ENCODE measurements at places on chromosomes 2 and 18.

GRCh38 chr2:31932589-31932988 lies 78.2 kb downstream of the MEMO1 start:
- DNase-seq = no peak

DNA sequence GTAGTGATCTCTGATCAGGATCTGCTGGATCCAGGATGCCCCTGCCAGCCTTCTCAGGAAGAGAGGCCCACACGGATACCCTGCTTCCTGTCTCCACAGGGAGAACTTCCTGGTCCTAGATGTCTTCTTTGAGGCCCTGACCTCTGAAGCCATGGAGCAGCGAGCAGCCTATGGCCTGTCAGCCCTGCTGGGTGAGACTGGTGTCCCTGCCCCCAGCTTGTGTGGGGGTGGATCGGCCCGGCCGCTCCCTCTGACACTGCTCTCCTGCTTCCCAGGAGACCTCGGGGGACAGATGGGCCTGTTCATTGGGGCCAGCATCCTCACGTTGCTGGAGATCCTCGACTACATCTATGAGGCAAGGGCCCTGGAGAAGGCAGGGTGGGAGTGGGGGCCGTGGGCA lies 6.6 kb downstream of the CHPF start:
- DNase-seq = no peak

- no peak for DNase-seq
Measured at GRCh38 chr2:10502803-10503107, 54.6 kb upstream of the ODC1 start.

DNA sequence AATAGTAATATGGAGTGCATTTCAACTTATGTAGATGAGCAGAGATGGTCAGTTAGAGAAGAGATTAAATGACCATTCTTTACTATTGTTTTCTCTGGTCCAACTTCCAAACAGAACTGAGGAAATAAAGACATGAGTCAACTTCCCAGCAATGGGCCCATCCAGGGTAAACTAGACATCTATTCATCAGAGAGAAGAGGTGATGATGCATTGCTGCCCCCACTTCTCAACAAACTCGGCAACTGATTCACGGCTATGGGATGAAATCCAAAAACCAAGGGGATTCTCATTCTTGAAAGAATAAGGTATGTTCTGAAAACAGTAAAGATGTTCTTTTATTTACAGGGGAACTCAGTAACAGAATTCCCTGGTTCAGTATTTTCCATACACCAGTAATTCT lies 190.7 kb downstream of the RDH14 start:
- peak; percentile 54 for DNase-seq

- no peak for DNase-seq
Measured at GRCh38 chr2:42957861-42958301, 165.5 kb upstream of the HAAO start.

DNA sequence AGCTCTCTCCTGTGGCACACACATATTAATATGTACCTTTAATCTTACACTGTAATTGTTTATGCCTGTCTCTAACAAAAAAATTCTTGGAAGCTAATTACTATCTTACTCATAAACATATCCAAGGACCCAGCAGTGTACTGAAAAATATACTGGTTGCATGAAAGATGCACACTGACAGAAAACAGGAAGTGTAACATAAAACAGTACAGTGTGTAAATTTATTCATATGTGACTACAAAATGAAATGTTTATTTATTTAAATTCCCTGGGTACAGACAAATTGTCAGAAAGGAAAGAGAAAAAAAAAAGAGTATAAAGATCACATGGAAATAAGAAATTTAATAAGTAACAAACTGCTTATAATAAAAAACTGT lies 28.5 kb downstream of the TMEM131 start:
- no peak for DNase-seq

GRCh38 chr2:147937744-147938349 lies 82.7 kb downstream of the ORC4 start:
- DNase-seq = no peak

GRCh38 chr2:3254442-3254941 lies 123.1 kb downstream of the EIPR1 start:
- no peak for DNase-seq

GRCh38 chr2:130894326-130894942 lies 57.7 kb downstream of the ARHGEF4 start:
- no peak for DNase-seq

- no peak for DNase-seq
Measured at GRCh38 chr2:10790228-10790973, 22.2 kb downstream of the PDIA6 start.

- no peak for DNase-seq
Measured at GRCh38 chr2:183010112-183010511, 28.1 kb downstream of the NCKAP1 start.

DNA sequence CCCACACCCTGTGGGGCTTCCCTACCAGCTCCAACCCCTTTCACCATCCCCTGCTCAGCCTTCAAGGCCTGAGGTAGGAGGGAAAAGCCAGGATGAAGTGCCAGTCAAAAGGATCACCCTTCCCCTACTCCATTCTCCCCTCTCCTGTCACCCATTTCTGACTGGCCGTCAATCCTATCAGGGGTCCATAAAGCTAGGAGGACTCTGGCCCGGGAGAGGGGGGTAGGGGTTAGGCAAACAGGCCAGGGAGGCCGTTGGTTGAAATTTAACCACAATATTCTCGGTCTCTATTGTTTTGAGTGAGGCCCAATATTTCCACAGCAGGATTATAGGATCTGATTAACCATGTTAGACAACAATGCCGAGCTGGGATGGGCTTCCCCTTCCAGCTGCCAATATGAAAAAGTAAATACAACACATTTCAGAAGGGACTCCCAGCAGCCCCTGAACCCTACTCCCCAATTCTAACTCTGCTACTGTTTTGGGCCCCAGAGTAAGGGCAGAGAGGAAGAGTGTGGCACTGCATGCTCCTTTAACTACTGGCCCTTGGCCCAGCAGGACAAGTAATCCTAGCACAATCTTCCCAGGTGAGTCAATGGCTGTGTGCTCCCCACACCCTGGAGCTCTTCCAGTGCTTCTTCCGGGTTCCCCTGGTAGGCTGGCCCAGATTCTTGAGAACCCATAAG lies 10.6 kb upstream of the IHH start:
- no peak for DNase-seq

GRCh38 chr2:74026687-74027241 lies 42.1 kb downstream of the TET3 start:
- peak; percentile 13 for DNase-seq
